ENCODE measurements at places on chromosomes 1 and 21. TPM values are rescaled to one million over a fixed set of nuclear protein-coding genes. Genes with fewer than 3 reads are reported as not detected.

Gene HRNR
- not detected for total RNA-seq

Gene TIAM1
- 0.33 TPM for total RNA-seq

Gene LCE2B
- not detected for total RNA-seq

Gene LRRC3
- 1.0 TPM for total RNA-seq

Gene REN
- not detected for total RNA-seq

Gene HSPB7
- not detected for total RNA-seq

Gene TAF12
- 13.3 TPM for total RNA-seq

Measured in A549 treated with RU486 at 1 μM for 4 hours (cell line).